ENCODE measurements at places on chromosomes 5 and 9.

DNA sequence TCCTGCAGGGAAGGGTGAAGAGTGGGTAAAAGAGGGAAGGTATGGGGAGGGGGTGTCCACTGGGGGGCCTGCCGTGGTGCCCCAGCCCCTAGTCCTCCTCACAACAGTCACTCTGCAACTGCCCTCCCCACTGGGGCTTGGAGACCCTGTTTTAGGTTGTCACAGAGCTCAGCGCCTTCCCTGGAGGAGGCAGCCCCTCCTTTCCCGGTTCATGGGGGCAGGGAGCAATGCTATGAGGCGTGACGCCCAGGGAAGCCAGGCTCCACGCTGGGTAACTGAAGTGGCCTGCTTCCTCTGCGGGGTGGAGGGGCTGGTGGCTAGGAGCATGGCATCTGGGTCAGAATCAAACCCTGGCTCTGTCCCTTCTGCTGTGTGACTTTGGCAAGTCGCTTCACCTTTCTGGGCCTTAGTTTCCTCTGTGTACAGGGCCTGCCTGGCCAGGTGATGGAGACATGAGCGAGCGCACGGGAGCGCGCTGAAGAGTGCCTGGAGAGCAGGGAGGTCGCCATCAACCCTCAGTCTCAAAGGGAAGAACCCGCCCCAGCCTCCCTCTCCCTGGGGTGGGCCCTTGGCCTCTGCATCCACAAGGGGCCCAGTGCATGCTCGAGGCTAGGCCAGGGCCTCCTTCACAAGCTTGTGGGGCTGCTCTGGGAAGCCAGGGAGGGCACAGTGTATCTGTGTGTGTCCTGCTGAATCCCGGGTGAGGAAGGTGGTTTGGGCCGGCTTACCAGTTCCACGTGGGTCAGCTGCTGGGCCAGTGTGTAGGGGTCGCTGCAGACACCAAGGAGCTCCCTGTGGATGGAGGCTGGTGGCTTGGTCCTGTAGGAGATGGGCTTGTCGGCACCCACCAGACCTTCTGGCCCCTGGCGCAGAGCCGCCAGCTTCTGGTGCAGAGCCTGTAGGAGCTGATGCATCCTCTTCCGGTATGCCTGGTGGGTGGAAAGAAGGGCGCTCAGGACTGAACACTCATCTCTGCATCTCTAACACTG, 56.4 kb upstream of the RNF130 start:
- DNase-seq = no peak

GRCh38 chr5:53095931-53096525, 13.5 kb downstream of the MOCS2 start:
- DNase-seq = peak; percentile 78

DNA sequence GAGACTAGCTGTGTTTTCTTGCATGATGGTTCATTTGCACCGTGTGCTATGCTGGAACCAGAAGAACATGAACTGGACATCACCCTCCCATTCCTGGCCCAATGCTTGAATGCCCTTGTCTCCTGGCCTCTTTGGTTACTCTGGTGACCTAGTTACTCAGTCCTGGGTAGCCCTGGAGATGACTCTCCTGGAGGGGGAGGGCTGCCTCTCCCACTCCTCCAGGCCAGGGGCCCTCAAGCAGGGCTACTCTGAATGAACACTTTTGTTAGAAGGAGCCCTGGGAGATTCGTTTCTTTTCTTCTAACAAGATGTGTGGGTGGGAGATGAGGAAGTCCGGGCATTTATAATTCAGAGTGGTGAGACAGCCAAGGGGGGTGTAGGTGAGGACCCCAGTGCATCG, 12.0 kb upstream of the NKX2-5 start:
- DNase-seq = no peak

GRCh38 chr5:41191249-41191648, 22.1 kb downstream of the C6 start:
- no peak for DNase-seq

GRCh38 chr9:121439711-121440664, 59.7 kb downstream of the GGTA1 start:
- DNase-seq = no peak

DNA sequence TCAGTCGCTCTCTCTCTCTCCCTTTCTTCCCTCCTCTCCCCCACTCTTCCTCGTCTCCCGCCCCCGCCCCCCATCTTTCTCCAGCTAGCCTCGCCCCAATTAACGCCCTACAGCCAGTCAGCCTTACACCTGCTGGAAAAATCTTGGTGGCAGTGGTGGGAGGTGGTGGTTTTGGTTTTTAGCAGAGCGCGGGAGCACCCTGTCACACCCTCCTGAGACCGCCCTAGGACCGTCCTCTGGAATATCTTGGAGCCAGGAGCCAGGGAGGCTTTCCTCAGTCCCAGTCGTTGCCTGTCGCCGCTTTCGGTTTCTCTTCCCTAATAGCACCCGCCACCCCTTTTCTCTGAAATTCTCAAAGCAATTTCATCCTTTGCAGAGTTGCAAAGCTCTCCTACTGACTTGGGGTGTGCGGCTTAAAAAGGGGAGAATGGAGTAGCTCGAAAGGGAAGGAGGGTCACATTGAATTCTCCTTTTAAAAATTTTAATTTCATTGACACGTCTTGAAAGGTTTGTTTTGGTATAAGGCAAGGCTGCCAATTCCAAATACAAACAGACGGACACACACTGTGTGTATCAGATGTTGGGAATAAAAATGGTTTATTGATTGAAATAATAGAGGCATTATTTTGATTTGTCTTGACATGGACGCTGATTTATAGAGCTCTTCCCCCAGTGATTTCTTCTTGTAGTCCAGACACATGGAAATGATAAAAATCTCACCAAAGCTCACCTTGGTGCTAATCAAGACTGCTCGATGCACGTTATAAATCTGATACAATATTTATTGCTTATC, 301.3 kb downstream of the PARP8 start:
- DNase-seq = no peak

GRCh38 chr5:150655221-150655620, 5.8 kb upstream of the MYOZ3 start:
- no peak for DNase-seq

GRCh38 chr5:122110987-122111386, 18.4 kb upstream of the ZNF474 start:
- DNase-seq = no peak

DNA sequence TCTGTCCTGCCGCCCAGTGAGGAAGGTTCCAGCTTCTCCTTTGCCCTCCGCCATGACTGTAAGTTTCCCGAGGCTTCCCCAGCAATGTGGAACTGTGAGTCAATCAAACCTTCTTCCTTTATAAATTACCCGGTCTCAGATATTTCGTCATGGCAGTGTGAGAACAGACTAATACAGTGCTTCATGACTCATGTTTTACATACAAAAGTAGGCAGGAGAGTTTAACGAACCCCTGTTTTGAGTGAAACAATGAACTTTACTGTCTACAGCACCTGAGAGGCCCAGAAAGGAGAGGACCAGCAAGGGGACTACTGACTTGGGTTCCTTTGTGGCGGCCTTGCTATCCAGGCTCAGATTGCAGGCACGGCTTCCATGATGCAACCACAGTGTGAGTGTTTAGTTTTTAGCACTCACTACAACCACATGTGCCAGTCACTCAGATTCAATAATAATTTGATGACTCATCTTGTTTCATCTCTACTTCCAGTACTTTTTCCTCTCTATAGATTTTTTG, 139.1 kb upstream of the CLINT1 start:
- DNase-seq = no peak

DNA sequence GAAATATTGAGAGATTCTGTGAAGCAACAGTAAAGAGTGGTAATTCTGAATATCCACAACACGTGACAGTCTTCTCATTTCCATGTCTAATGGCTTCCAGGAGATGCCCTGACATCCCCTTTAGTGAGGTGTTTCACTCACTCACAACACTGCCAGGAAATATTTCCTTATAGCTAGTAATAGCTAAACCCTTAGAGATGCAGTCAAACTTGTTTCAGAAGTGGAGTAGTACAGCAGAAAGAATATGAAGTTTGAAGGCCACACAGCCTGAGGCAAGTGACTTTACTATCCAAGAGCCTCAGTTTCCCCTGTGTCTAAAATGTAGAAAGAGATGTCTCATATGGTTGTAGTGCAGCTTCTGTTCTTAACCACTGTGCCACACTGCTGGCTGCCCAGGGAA, 139.2 kb downstream of the CDK5RAP2 start:
- DNase-seq = no peak

DNA sequence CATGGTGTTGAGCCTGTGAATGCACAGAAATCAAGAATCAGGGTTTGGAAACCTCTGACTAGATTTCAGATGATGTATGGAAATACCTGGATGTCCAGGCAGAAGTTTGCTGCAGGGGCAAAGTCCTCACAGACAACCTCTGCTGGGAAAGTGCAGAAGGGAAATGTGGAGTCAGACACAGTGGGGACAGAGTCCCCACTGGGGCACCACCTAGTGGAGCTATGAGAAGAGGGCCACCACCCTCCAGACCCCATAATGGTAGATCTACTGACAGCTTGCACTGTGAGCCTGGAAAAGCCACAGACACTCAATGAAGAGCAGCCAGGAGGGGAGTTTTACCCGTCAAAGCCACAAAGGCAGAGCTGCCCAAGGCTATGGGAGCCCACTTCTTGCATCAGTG, 181.9 kb upstream of the SEMA6A start:
- DNase-seq = no peak

- no peak for DNase-seq
These were observed 195.3 kb upstream of the RASEF start for GRCh38 chr9:83257937-83258891.

DNA sequence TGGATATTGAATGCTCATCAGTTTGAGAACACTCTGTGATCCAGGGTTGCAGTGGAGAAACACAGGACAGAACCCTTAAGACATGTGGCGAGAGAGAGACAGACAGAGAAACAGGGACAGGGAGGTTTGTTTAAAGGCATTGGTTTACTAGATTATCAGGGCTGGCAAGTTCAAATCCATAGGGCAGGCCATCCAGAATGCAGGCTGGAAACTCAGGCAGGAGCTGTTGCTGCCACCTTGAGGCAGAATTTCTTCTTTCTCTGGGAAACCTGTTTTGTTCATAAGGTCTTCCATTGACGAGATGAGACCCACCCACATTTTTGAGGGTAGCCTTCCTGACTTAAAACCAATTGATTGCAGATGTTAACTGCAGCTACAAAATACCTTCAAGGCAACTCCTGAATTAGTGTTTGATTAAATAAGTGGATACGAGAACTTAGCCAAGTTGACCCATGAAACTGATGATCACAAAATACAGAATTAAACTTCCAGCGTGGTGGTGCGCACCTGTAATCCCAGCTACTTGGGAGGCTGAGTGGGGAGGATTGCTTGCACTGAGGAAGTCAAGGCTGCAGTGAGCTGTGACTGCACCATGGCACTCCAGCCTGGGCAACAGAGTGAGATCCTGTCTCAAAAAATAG, 55.9 kb downstream of the NSUN2 start:
- peak; percentile 43 for DNase-seq
